T-helper 2 cell treated with Interferon-gamma antibody and Interleukin-4, amounts not matched to agents 5 μg/mL and 100 μg/mL, for 36 hours (primary cell): ENCODE measurements at places on chromosomes 2 and 18.

DNA sequence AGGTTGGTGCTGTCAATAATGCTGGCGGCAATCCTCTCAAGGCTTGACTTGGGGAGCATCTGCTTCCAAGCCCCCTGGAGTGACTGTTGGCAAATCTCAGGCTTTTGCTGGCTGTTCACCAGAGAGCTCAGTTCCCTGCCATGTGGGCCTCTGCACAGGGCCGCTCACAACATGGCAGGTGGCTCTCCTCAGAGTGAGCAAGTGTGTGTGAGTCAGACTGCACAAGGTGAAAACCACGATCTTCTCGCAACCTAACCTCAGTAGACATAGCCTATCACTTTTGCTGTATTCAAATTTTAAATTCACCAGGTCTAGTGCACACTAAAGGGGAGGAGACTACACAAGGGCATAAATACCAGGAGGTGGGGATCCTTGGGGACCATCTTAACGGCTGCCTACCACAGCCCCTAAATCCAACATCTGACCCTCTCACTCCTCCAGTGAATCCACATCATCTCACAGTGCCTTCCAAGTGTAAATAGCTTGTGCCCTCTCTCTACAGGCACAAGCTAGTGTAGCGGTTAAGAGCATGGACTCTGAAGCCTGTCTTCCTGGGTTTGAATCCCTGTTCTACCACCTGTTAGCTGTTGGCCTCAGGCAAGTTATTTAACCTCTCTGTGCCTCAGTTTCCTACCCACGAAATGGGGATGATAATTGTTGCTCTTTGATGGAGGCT is 187.7 kb upstream of the CXCR4 start:
- peak; percentile 68 for DNase-seq

DNA sequence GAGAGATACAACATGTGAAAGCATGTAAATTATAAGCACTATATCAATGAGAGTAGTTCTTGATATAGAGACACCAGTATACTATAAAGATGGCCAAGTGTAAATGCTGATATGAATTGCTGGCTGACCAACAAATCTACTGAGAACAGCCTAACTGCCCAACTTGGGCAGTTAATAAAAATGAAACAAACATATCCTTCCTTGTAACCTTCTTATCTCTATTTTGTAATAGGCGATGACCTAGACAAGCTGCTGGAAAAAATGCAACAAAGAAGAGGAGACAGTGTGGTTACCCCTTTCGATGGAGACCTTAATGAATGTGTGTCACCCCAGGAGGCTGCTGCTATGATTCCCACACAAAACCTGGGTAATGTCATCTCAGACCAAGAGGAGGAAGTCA is 148.7 kb downstream of the ESCO1 start:
- DNase-seq = no peak

DNA sequence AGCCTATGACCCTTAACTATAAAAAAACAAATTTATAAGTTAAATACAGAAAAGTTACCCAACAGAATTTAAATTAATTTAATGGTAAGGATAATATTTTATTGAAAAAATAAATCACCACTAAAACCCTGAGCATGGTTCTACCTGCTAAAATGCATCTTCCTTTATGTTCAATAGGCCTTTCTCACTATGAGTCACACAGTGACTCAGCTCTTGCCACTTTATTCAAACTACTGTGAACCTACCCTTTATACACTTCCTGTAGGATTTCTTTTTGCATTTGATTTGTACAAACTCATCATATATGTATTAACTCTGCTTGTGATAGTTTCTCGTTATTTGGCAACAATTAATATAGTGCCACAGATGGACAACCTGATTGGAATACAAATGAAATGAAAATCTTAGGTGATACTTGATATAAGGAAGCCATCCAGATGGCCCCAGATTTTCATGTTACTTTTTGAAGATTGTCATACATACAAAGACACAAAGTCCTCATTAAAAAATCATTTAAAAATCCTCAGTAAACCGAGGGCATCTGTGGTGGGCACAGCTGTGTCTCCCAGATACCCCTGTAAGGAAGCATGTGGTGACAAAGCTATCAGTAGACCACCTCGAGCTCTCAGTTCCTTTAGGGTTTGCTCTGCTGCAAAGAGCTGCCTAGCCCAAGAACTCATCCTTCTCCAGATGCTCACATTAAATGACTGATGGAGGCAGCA is 55.2 kb upstream of the COBLL1 start:
- DNase-seq = peak; percentile 13

DNA sequence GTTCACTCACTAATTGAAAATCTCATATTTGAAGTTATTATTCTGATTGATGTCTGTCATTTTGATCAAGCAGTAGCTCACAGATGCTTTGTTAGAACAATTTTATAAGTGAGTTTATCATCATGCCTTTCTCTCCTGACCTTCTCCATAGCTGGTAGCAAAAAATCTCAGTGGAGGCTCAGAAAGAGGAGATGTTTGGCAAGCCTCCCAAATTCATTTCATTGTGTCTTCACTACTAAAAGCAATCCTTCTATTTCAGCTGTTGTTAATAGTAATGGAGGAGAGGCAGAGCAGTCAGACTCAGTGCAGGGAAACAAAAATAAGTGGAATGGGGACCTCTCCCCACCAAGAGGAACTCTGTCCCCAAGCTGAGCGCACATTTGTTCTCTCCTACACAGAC is 2127.8 kb upstream of the CELF4 start:
- DNase-seq = no peak

DNA sequence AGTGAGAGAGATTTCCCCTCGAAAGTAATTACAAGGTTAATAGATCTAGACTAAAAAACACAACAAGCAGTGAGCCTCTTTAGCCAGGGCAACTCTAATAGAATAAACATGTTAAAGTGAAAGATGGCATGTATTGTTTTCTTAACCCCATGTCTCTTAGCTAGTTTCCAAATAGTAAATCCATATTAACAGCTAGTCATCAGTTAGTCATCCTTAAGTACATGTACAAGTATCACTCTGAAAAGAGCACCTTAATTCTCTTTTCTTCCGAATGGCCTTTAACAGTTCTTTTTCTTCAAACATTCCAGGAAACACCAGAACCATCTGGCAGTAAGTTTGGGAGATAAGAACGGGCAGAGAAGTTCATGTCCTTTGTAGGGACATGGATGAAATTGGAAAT is 1480.0 kb downstream of the LRP1B start:
- DNase-seq = no peak

DNA sequence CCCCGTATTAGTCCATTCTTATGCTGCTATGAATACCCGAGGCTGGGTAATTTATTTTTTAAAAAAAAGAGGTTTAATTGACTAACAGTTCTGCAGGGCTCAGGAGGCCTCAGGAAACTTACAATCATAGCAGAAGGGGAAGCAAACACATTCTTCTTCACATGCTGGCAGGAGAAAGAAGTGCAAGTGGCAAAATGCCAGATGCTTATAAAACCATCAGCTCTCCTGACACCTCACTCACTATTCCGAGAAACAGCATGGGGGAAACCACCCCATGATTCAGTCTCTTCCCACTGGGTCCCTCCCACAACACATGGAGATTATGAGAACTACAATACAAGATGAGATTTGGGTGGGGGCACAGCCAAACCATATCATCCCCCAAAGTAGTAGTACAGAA is 2148.5 kb upstream of the PIK3C3 start:
- DNase-seq = no peak

- DNase-seq = no peak
Observed at GRCh38 chr2:237629188-237629534, 1.8 kb downstream of the LRRFIP1 start.

DNA sequence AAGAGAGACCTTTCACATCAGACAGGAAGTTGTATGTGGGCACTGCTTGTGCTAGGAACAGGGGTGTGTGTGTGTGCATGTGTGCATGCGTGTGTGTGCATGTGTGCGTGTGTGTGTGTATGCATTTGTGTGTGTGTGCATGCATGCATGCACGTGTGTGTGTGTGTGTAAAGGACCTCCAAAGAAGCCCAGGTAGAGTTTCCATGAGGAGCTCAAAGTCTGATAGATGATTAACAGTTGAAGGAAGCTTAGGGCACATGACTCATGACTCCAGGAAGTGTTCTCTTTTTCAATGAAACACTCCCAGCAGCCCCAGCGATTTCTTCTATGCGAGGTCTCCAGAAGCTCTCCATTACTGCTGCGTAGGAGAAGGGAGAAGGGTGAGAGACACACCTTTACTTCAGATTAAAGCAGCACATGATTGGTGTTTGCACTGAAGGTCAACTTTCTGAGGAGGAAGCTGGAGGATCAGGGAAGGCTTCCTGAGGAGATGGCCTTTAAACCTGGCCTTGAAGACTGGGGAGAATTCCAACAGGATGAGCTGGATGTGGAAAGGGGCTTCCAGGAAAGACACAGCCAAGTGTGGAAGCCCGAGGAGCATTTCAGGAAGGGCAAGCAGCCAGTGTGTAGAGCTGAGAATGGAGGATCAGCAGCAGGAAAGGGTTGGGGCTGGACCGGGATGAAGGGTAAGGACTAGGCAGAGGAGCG is 77.7 kb downstream of the SMAD4 start:
- DNase-seq = no peak

DNA sequence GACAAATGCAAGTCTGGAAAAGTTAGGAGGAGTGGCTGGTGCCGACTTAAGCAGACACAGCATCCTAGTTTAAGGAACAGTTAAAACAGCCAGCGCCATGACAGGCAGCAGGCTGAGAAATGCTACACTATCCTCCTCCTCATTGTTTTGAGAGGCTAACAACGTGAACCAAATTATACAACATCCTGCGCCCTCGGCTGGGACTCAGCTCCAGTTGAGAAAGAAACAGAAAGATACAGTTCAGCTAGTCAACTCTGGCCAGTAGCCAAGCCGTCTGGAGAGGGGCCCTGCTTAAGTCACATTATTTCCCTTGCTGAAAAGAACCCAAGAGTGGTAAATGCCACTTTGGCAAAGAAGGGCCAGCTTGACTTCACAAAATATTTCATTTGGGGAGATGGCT is 90.2 kb downstream of the BCL11A start:
- no peak for DNase-seq

GRCh38 chr2:32835148-32835547 is 111.6 kb upstream of the LTBP1 start:
- no peak for DNase-seq

DNA sequence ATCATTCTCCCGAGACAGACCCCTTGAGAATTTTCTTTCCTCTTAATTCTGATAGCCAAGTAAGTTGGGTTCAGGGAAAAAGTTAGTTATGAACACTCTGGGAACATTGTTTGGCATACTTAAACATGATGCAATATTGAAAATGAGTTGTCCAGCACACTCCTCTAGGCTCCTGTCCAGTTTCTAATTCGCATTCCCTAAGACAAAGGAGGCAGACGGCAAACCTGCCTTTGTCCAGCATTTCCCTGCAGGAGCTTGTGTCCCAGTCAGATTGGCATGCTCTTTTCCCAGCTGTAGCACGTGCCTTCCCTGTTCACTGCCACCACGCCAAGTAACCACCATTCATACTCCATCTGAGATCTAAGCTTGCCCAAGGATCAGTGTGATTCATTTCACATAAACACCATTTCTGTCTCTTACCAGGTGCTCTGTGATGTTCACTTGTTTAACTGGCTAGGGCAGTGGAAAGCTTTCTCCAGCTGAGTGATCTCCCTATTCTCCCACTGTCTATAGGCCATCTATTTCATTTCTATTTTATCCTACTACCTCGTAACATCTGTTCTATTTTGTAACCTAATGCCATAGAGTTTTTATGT is 150.0 kb upstream of the EPB41L3 start:
- DNase-seq = no peak

- no peak for DNase-seq
Observed at GRCh38 chr18:2522112-2522511, 49.2 kb downstream of the METTL4 start.

- DNase-seq = no peak
Observed at GRCh38 chr2:129887688-129888266, 91.7 kb upstream of the RAB6C start.

DNA sequence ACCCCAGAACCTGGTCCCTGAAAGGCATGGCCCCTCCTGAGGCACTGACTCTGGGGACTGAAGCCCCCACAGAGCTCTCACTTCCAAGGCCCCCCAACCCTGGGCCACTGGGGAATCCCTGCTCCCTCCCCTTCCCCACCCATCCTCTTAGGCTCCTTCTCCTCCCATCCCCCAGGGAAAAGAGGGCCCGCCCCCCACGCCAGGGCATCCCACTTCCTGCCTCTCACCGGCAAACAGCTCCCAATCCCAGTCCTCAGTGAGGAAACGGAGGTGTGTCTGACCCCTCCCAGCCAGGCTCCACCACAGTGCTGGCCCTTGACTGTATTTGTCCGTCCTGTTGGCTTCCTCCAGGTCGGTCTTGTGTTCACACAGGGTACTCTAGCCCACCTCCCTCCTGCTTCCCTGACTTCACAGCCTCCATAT is 35.0 kb upstream of the PTMA start:
- no peak for DNase-seq

- peak; percentile 5 for DNase-seq
Observed at GRCh38 chr18:27599202-27599829, 414.2 kb upstream of the CHST9 start.

GRCh38 chr2:73933194-73933593 is 6.5 kb downstream of the DGUOK start:
- no peak for DNase-seq

DNA sequence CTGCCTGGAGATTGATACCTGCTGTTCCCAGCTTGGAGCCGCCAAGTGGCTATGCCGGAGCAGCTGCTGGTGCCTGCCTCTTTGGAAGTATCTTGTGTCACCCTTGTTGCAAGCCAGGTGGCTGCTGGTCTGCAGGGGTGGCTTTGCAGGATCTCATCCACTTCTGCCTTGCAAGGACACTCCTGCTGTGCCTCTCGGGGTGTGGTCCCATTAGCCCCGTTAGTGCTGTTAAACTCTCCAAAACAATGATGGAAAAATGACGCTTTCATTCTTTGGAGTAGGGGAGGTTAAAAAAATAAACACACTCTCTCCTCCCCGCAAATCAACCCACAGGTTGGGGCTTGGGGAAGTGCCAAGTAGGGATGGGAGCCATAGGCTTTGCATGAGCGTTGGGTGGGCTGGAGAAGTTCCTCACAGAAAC is 352.8 kb downstream of the RNF144A start:
- DNase-seq = no peak

- no peak for DNase-seq
Observed at GRCh38 chr2:150876251-150876950, 385.3 kb downstream of the RBM43 start.

DNA sequence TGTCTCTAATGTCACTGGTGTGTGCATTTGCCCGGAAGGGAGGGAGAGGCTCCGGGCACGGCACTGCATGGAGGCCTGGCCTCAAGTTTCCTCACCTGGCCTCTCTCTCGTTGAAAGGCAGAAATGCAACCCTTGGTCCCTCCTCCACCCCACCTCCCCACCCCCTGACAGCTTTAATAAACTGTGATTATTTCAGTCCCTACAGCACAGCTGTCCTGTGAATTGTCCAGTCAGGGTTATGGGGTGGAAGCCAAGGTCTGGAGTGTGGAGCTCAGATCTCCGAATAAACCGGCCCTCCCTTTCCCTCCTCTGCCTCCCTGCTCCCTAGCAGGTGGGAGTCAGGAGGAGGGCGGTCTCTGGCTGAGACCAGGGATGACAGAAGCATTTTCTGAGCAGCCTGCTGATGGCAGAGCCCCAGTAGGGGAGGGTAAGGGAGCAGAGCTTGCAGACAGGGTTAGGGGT is 199.2 kb upstream of the SMAD2 start:
- no peak for DNase-seq

- DNase-seq = no peak
Observed at GRCh38 chr2:28011322-28011737, 120.8 kb downstream of the BABAM2 start.

GRCh38 chr18:54749291-54749690 is 79.0 kb upstream of the RAB27B start:
- DNase-seq = no peak

- no peak for DNase-seq
Observed at GRCh38 chr18:25799231-25799630, 291.2 kb downstream of the SS18 start.
